ENCODE measurements at places on chromosomes 16 and 17.

DNA sequence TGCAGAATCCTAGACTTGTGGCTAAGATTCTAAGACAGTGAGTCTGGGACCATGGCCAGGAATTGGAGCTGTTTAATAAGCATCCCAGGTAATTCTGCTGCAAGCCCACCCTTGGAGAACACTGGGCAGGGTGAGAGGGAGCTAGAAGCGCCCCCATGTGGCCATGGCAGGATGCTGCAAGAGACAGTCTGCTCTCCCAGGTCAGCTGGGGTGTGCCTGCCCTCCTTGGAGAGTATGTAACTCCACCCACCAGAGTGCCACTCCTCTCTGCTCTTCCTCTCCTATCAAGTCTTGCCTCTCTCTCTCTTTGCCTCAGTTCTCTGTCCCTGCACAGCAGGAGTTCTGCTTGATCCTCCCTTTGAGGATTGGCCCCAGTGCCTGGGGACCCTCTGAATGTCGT, 14.9 kb downstream of the RCVRN start:
- peak; percentile 29 for DNase-seq

DNA sequence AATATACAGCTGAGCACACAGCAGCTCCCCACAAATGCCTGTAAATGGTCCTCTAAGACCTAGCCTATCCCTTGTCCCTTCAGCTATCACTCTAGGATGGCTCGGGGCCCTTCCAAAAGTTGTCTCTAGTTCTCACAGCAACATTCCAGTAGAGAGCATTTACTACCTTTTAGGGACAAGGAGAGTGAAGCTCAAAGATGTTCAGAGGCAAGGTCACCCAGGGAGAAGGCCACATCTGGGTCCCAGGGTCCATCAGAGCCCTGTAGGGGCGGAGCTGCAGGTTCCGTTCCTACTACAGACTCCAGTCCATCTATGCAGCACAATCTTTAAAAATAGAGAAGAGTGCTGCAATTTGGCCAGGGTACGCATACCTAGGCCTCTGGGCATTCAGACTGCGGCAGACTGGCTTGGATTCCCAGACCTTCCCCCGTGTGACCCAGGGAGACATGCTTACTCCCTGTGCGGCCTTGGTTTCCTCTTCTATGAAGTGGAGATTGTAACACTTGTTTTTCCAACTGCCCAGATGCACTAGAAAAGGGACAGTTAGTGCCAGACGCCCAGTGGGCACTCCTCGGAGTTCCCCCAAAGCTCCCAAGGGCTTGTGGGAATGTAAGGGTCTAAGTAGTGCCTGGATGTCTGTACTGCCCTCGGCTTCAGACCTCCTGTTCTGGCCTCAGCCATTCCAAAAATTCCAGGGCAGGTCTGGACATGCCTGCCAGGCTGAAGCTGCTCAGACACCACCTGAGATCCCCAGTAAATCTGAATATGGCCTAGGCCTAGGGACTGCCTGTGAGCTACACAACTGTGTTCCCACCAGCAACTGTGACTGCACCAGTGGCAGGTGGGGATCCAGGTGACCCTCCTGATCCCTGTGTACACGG, 2.5 kb downstream of the SLC12A4 start:
- peak; percentile 17 for DNase-seq

- no peak for DNase-seq
Measured at GRCh38 chr17:74213861-74214391, 555 bp downstream of the TTYH2 start.

GRCh38 chr16:27174798-27175197, 28.5 kb upstream of the KDM8 start:
- peak; percentile 13 for DNase-seq

DNA sequence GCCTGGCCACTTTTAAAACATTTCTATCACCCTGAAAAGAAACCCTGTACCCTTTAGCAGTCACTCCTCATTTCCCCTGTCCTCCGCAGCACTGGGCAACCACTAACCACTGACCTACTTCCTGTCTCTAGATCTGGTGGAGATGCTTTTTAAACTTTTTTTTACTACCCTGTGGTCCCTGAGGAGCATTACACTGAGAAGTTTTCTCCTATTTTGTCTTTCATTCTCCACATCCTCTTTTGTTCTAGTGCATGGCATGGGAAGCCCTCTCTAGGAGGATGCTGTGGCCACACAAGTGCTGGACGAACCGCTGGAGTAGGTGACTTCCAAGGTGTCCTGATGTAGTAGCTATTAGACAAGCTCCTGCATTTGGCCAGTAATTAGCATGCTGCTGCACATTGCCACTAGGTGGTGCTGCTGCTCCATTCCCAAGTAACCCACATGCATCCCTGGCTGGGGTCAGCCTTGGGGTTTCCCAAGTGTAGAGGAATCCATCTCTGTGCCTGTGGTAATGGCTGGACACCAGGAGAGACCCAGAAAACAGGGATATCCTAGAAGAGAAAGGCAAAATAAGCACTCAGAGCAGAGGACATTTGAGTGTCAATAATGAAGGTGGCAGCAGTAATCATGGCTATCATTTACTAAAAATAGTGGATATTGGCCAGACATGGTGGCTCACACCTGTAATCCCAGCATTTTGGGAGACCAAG, 143.8 kb upstream of the CRHR1 start:
- peak; percentile 81 for DNase-seq

GRCh38 chr17:2058586-2059546, 4.0 kb downstream of the HIC1 start:
- DNase-seq: peak; percentile 89

DNA sequence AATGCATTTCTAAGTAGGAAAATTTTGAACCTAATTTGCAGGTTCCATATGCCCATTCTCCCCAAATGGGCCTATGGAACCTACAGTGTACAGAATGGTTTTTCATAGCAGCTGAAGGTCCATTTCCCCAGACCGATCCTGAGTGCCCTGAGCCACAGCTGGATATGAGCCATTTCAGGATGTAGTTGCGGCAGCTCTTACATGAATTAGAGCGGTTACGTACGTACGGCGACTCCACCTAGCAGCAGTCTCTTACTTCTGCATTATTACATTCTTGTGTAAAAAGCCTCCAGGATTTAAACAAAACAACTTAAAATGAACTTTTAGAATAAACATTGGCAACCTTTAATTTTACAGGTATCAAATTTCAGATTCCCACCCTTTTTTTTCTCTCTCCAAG, 225.3 kb downstream of the SNX29 start:
- no peak for DNase-seq

- peak; percentile 14 for DNase-seq
Measured at GRCh38 chr17:49361129-49361901, 735 bp downstream of the ZNF652 start.

- no peak for DNase-seq
Measured at GRCh38 chr16:67967183-67967957, 1.1 kb downstream of the SLC12A4 start.

- peak; percentile 77 for DNase-seq
Measured at GRCh38 chr16:53089434-53090285, 34.9 kb downstream of the CHD9 start.

- DNase-seq: no peak
Measured at GRCh38 chr17:49121696-49122292, 10.8 kb upstream of the B4GALNT2 start.

DNA sequence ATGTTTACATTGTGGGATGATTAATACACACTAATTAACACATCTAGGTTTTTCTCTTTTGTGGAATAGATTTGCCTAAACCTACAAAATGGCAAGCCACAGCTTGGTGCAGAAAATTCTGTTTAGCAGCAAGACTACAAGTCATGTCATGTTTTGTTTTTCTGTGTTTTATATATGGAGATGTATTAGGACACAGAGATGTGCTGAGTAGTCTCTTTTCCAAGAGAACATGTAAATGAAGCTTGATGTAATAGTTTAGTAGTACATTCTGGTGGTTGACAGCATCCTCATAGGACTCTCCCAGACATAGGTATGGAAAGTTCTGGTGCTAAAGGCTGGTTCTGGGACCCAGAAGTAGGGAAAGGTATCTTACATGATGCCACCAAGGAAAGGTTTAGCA, 1345.4 kb downstream of the CDH11 start:
- DNase-seq: no peak

DNA sequence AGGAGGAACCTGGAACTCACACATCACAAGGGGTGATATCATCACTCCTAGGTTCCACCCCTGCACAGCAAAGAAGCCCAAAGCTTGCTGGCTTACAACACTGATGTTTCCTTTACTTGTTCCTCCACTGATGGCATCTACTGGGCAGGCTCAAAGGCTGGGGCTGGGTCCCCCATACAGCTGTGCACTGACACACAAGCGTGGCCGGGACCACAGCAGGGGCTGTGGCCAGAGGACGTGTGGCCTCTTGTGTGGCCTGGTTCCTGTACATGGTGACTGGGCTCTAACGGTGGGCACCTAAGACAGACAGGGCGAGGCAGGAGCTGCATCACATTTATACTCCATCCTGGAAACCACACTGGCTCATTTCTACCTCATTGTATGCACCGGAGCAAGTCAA, 264.4 kb upstream of the FOXF1 start:
- DNase-seq: no peak

DNA sequence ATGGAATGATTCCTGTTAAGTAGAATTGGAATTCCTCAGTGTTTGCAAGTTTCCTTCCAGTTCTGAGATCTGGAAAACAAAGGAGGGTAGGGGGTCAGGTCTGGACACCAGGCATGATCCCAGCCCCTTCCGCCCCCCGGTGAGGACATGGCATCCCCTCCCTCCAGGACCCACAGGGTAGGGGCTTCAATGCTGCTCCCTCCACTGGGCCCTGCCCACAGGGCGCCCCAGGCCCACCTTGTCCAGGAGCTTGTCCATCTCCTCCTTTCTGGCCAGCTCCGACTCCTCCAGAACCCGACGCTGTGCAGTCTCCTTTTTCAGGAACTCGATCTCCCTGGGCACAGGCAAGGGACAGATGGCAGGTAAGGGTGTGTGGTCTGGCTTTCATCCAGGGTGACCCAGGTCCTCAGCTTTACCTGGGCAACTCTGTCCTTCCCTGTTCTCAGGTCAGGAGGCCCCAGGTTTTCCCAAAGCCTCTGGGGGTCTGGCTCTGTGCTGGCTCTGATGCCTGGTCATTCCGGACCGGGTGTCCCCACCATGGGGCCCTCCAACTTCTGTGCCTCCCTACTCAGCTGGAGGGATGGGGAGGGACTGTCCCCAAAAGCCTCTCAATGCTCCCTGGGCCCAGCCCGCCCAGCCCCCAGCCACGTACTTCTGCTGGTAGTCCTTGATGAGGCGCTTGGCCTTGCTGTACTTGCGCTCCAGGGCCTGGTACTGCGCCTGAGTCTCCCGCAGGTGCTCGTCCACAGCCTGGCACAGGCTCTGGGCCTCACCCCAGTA, 5.5 kb upstream of the SAMD14 start:
- DNase-seq: no peak

- no peak for DNase-seq
Measured at GRCh38 chr16:49833796-49834530, 21.9 kb downstream of the ZNF423 start.

- no peak for DNase-seq
Measured at GRCh38 chr17:79864147-79864546, 24.9 kb upstream of the CBX4 start.

DNA sequence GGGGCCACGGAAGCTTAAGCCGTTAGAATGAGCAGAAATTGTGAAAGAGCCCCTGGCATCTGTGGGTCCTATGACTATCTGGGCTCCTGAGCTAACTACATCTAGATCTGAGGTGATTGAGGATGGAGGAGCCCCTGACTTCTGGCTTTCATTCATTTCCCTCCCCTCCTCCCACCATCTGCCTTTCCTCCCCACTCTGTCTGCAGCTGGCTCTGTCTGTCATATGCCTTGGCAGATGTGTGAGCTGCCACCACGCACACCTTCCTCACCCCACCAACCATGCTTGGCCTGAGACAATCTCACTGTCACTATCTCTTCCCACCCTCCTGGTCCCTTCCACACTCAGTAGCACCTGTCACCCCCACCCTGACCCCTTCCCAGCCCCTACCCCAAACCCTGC, 5.1 kb downstream of the CD300E start:
- no peak for DNase-seq

- no peak for DNase-seq
Measured at GRCh38 chr16:11636172-11636721, 32.0 kb upstream of the SNN start.

DNA sequence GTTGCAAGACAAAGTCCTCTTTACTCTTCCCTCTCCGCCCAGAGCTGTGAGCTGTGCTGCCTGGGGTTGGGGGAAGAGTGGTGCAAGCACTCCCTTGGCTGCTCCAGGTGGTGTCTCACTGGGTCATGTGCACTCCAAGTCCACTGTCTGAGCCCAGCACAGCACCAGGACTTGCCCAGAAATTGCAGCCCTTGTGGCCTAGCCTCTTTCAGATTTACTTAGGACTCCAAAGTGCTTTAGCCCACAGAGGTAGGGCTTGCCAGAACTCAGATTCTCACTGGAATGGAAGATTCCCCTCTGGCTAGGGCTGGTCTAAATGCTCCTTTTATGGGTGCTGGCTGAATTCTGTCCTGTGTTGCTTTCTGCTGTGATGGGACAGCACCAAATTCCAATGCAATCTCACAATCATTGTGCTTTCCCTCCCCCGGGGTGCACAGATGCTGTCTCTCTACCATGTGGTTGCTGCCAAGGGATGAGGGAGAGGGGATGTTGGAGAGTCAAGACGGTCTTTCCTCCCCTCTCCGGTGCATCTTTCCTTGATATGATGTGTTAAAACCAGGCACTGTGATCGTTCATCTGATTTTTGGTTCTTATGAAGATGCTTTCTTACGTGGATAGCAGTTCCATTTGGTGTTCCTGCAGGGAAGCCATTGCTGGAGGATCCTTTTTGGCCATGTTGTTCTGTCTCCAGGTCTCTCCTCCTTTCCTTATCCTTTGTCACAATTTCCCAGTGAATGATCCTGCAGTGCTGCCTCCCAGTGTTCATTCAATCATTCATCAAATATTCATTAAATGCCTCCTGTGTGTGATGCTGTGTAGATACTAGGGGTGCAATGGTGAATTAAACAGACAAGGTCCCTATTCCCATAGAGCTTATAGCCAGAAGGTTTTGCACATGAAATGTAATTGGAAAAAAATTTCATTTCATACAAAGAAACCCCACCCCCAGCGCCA, 216.3 kb downstream of the SPECC1 start:
- no peak for DNase-seq

GRCh38 chr17:16199093-16199492, 16.2 kb downstream of the NCOR1 start:
- DNase-seq: peak; percentile 25

- DNase-seq: no peak
Measured at GRCh38 chr17:43574348-43574747, 28.2 kb upstream of the ETV4 start.
